Left cardiac atrium (tissue), 4 donors: ENCODE measurements at places on chromosomes 6 and 20. TPM values are rescaled to one million over a fixed set of nuclear protein-coding genes. Genes with fewer than 3 reads are reported as not detected.

The PTK6 gene
- total RNA-seq: 0.29 TPM

The RAMACL gene
- 0.71 TPM for total RNA-seq

The PRPF6 gene
- total RNA-seq: 43.9 TPM

The PAX1 gene
- not detected for total RNA-seq

The ZNF322 gene
- 15.5 TPM for total RNA-seq

The HDGFL1 gene
- total RNA-seq: not detected

The ASIP gene
- 1.2 TPM for total RNA-seq

The FAM83B gene
- 6.4 TPM for total RNA-seq

The LY6G6D gene
- not detected for total RNA-seq

The FLRT3 gene
- 2.4 TPM for total RNA-seq
